ENCODE measurements at places on chromosomes 7 and 10.
A peak's percentile ranks its signal among the peaks of the same experiment; 100 is the strongest.

GRCh38 chr7:87354749-87355148 lies 9.3 kb downstream of the CROT start:
- no peak for DNase-seq

DNA sequence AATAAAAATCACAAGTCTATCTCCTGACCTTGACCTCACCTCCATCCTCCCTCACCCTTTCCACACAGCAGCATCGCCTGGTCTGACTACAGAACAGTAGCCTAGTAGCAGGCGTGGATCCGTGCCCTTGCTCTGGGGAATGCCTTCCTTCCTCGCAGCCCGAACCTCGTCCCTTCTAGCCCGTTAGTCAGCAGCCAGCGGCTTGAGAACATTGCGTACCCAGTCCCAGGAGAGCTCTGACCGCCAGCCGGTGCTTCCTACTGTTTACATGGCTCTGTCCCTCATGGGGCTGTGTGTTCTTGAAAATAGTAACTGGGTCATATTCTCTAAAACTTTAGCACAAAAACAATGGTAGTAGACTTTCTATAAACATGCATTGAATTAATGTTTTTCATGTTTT lies 682.7 kb upstream of the IGFBP3 start:
- no peak for DNase-seq

- DNase-seq = no peak
Observed at GRCh38 chr10:50582766-50583762, 40.7 kb downstream of the SGMS1 start.

GRCh38 chr10:86225103-86225782 lies 141.4 kb downstream of the GRID1 start:
- DNase-seq = no peak

DNA sequence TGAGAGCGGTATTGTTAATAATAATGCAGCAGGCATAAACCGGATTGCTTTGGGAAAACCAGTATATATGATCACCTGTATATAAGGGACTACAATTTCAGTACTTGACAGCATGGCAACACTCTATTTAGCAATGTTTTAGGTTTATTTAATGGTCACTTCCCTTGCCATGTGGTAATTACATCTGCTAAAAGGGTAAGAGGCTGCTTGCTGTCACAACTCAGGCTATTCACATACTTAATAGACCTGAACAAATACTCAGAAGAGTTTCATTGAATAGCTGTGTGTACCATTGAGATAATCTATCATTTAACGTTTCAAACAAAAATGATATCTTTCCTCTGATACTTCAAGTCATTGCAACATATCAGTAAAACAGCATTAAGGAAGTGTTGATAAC lies 90.1 kb downstream of the PCDH15 start:
- DNase-seq = no peak

GRCh38 chr10:133326223-133326551 lies 10.5 kb downstream of the CALY start:
- DNase-seq = no peak

DNA sequence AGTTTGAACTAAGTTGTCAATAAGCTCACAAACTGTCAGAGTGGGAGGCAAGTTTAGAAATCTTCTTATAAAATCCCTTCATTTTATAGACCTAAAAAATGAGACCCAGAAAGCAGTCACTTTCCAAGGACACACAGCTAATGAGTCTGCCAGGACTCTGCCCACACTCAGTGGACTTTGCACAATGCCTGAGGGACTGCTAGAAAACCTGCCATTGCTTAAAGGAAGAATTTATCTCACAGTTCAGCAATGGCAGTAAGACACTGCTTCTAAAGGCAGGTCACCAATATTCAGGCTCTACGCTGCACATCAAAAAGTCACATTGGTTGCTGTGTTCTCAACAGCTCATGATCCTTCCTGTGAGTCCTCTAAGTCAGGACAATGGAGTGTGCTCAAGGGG lies 698.1 kb downstream of the GRID1 start:
- no peak for DNase-seq

GRCh38 chr7:15555381-15555859 lies 6.4 kb downstream of the AGMO start:
- DNase-seq = no peak

- peak; percentile 39 for DNase-seq
Observed at GRCh38 chr10:28393956-28394568, 91.2 kb upstream of the MPP7 start.

DNA sequence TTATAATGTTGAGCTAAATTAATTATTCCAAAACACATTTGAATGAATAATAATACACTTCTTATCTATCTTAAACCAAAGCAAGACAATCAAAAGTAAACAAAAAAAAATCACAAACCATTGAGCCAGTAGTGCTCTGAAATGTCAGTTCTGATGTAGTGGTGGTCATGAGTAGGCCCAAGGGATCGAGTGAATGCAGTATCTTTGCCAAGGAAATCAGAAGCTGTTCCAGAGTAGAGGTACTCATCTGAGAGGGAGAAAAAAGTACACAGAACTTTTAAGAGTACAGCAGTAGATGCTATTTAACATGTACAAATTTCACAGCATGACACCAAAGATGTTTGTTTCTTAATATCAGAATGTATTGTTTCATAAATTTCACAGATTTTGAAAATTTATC lies 121.5 kb downstream of the SEMA3D start:
- DNase-seq = no peak

GRCh38 chr10:95413588-95413987 lies 122.8 kb upstream of the PDLIM1 start:
- DNase-seq = no peak

Data from left renal pelvis (tissue), 4 donors.